ENCODE measurements at places on chromosomes 7 and 10.

DNA sequence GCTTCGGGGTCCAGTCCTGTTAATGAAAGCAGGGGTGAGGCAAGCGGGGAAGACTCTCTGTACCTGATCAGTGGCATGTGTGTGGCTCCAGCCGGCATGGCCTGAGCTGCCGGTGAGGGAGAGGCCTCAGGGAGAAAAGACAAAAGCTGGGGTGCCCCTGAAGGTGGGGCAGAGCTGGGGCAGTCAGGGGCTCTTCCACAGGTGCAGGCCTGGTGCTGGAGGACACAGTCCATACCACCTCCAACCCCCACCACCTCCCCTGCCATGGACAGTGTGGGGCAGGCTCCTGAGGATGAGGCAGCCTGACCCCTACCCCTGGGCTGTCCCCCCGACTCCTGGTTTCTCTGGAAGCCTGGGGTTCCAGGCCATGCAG lies 129.5 kb downstream of the LHPP start:
- DNase-seq = no peak

DNA sequence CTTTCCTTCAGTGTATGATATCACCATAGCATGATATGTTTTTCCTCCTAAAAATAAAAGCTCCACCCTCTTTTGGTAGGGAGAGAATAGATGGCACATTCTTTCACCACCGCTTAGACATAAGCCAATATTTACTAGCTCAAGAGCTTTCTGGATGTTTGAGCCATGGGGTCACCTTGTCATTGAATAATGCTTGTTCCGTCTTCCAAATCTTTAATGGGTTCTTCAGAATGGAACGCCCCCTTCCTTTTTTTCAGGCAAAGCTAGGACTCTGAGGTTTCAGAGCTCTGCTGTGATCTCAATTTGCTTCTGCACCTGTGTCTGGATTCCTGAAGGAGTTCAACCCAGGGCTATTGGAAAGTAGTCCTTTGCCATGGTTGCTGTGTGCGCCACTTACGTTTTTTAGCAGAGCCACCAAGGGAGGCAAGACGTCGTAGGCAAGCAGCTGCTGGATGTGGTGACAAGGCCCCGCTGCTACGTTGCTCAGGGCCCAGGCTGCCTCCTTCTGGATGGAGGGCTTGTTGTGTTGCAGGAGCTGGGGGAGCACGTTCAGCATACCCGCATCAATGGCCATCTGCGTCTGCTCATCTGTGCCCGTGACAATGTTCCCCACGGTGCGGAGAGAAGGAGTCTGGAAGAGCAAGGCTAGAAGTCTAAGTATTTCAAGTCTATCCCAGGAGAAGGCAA lies 23.2 kb downstream of the KPNA7 start:
- no peak for DNase-seq

DNA sequence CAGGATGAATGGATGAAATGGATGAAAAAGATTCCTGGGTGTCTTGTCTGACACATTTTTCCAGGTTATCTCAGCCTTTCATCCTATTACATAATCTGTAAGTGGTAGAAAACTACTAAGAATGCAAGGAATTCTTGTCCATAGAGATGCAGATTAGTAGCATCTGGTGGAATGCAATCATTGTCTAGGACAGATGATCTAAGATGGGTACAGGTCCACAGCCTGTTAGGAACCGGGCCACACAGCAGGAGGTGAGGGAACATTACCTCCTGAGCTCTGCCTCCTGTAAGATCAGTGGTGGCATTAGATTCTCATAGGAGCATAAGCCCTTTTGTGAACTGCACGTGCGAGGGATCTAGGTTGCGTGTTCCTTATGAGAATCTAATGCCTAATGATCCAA lies 225.0 kb downstream of the CALN1 start:
- DNase-seq = no peak

DNA sequence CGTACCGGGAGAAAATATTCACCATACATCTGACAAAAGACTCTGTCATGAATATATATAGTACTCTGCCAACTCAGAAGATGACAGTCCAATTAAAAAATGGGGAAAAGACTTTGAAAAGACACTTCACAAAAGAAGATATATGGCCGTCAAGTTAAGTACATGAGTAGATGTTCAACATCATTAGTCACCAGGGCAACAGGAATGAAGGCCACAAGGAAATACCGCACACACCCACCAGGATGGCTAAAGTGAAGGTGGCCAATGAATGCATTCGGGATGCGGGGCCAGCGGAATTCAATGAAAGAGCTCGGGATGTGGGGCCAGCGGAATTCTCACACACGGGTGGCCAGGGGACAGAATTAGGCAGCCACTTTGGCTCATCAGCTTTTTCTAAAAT lies 42.2 kb downstream of the MAD1L1 start:
- no peak for DNase-seq

GRCh38 chr10:1209355-1209979 lies 153.3 kb downstream of the WDR37 start:
- no peak for DNase-seq

DNA sequence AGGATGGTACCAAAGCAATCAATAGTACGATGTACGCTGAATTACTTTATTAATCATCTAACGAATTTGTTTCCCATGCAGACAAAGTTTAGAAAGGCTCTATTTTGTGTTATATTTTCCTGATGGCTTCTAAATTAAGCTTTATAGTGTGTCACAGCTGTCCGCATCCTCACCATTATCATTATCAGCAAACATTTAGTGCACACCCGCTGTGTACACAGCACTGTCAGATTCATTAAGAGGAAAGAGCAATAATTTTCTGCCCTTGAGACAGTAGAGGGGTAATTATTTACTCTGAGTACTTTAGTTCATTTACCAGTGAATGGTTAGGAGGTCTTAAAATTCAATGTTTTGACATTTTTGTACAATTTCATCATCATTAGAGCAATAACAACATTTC lies 233.3 kb upstream of the PTPRZ1 start:
- no peak for DNase-seq

- no peak for DNase-seq
Measured at GRCh38 chr7:107474104-107474521, 4.3 kb downstream of the GPR22 start.

All from SHP77 treated with DMSO at 0.1 percent for 48 hours (cell line).